ENCODE measurements at places on chromosomes 11 and 22. TPM values are rescaled to one million over a fixed set of nuclear protein-coding genes. Genes with fewer than 3 reads are reported as not detected.

The CPSF7 gene
- 51.0 TPM for total RNA-seq

The DGAT2 gene
- total RNA-seq, result 2.0 TPM

The CNTF gene
- 4.9 TPM for total RNA-seq

The MIOX gene
- not detected for total RNA-seq

The GSTT2 gene
- 0.22 TPM for total RNA-seq

The BTBD18 gene
- total RNA-seq, result not detected

The UPK3A gene
- not detected for total RNA-seq

The ASCC2 gene
- total RNA-seq, result 39.2 TPM

The NEFH gene
- total RNA-seq, result 0.22 TPM

The PGGHG gene
- 6.3 TPM for total RNA-seq

The OR8D4 gene
- total RNA-seq, result not detected

The CALCB gene
- total RNA-seq, result not detected
